ENCODE measurements at places on chromosomes 6 and 20. TPM values are rescaled to one million over a fixed set of nuclear protein-coding genes. Genes with fewer than 3 reads are reported as not detected.

TRAPPC3L gene
- not detected for total RNA-seq

HAO1 gene
- not detected for total RNA-seq

DEFB115 gene
- not detected for total RNA-seq

GJA10 gene
- not detected for total RNA-seq

CASP8AP2 gene
- 31.4 TPM for total RNA-seq

IPCEF1 gene
- 0.77 TPM for total RNA-seq

LAMA4 gene
- total RNA-seq: 2.1 TPM

TTK gene
- total RNA-seq: 22.1 TPM

SNRPB gene
- 169 TPM for total RNA-seq

ARHGAP40 gene
- total RNA-seq: not detected

TNF gene
- total RNA-seq: not detected

OR2H2 gene
- not detected for total RNA-seq

PNISR gene
- 213 TPM for total RNA-seq

SYNCRIP gene
- total RNA-seq: 136 TPM

ULBP2 gene
- total RNA-seq: not detected

CST7 gene
- not detected for total RNA-seq

FAM217A gene
- 0.13 TPM for total RNA-seq

TGM2 gene
- total RNA-seq: 0.72 TPM

MYL9 gene
- 31.0 TPM for total RNA-seq

PTCRA gene
- total RNA-seq: not detected

LPA gene
- total RNA-seq: 3.2 TPM

BPI gene
- not detected for total RNA-seq

HMGCLL1 gene
- total RNA-seq: 0.96 TPM

GPR6 gene
- not detected for total RNA-seq

PARD6B gene
- 32.9 TPM for total RNA-seq

INSM1 gene
- 46.1 TPM for total RNA-seq

VGLL2 gene
- not detected for total RNA-seq

All from progenitor cell of endocrine pancreas (in vitro differentiated cells).